Astrocyte of the spinal cord (primary cell): ENCODE measurements at places on chromosomes 2 and 18.

GRCh38 chr2:236576087-236576486 is 6.5 kb downstream of the ACKR3 start:
- no peak for DNase-seq

GRCh38 chr2:75523313-75524275 is 37.1 kb downstream of the EVA1A start:
- peak; percentile 88 for DNase-seq

DNA sequence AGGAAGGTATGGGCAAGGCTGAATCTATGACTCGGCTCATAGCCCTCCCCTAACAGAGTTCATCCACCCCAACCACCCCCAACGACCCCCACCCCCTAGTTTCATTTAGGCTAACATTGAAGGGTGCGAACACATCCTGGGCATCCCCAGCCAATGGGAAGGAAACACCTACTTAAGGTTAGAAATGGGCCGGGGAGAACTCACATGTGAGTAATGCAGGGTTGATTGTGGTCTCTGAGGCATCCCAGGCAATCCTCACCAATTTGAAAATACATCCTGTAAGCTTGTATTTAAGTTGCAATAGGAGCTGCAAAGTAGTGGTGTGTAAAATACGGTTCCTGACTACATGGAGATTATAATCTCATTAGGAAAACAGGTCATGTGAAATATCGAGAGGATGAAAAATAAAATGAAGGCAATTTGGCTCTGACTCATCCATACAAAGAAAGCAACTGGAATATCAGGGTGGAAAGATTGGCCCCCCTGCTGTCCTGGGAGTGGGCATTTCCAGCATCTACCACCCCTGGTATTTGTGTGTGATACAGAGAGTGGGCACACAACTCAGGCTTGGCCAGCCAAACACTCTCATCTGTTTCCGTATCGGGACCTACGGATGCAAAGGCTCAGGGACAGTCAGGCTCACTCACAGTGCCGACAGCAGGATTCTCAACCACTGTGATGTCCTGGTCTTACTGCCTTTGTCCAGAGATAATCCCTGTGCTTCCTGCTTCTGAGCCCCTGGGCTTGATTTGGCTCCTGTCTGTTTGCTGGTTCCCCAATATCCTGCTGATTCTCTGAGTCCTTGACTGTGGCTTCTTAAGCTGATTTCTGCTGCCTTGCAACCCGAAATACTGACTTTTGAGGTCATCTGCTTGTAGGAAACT is 90.0 kb upstream of the NCKAP5 start:
- DNase-seq, result peak; percentile 60

GRCh38 chr2:120260736-120261135 is 8.1 kb downstream of the RALB start:
- DNase-seq, result no peak

DNA sequence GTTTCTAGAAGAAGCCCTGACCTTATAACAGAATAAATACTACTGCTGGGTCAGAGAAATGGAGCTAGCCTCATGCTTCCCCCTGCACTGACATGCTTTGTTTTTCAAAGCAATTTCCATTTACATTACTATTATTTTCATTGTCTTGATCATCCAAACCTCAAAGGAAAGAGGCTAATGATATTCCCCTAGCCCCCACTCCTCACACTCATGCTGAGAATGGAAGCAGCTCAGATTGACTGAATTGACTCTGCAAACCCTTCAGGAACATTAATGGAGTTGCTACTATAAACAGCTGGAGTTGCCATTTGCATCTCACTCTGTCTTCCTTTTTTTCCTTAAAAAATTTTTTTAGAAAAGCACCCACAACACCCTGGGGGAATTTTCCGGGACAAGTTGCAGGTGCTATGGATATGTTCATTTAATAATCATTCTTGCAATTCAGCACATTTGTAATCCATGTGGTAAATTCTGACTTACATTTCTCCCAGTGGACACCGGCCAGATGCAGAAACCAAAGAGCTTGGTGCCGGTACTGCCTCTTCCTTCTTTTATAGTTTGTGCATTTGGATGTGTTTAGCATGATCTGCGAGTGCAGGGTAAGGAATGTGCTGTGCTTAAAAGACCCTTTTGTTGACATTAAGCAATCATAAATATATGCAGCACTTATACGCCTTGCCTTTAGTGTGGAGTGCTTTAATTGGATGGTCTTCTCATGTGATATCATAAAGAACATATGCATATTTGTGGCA is 103.3 kb upstream of the OSR1 start:
- no peak for DNase-seq

DNA sequence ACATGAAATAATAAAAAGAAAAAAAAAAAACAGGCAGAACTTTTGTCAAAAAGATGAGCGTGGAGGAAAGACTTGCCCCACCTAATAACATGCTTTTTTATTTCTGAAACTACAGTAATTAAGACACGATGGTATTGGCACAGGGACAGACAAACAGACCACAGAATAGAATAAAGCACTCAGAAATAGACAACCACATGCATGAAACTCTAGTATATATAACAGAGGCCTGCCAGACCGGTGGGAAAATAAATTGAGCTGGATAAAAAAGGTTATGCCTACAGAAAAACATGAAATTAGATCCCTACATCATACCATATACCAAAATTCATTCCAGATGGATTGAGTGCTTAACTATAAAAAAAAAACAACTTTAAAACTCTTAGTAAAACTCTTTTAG is 163.1 kb downstream of the NRP2 start:
- no peak for DNase-seq

GRCh38 chr2:10634495-10634894 is 55.3 kb downstream of the NOL10 start:
- DNase-seq, result no peak

DNA sequence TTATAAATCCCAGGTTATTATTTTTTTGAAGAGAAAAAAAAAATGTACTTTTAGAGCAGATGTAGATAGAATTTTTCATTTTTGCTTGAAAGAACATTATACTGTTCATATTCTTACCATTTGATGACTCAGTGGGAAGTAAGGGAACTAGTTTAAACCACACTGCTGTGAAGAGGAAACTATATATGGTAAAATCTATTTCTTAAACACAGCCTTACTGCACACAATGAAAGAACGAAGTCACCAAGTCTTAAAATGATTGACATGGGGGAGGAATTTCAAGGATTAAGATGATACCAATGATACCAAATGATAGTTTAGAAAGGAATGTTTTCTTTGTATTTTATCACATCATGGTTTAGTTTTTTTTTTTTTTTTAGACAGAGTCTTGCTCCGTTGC is 5.0 kb downstream of the ACTR2 start:
- peak; percentile 80 for DNase-seq

DNA sequence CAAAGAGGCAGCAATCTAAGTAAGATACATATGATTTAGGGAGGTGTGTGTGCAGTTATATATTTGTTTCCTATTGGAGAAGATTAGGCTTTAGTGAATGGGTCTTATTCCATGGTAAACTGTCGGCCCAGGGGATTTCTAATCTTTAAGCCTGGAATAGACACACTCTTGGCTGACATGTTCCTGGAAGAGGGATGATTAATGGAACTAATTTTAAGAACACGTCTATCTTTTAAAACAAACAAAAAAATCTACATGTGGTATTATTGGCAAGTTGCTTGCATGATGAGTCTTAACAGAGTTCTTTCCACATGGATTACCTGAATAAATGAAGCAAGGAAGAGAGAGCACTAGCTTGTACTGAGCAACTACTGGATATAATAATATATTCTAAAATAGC is 114.2 kb upstream of the NT5C1B start:
- DNase-seq, result no peak

DNA sequence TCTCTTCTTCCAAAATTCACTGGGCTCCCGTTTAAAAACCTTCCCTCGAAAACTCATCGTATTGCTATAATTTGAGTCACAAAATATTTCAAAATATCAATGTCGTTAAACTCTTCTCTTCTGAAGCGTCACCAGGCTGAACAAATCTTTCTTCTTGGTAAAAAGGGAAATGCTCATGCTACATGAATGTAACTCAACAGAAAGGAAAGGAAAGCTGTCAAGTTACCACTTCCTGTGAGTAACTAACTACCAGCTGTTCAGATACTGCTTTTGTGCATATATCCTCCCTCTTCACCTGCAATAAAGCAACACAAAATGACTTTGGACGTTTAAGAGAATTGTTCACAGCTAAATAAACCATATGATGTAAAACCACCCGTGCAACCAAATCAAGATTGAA is 95.4 kb downstream of the DOCK10 start:
- DNase-seq, result peak; percentile 82

- DNase-seq, result no peak
Measured at GRCh38 chr2:66156171-66156570, 278.8 kb upstream of the MEIS1 start.

GRCh38 chr2:31131871-31132270 is 6.4 kb downstream of the GALNT14 start:
- no peak for DNase-seq

GRCh38 chr2:84380875-84381274 is 78.2 kb downstream of the SUCLG1 start:
- DNase-seq, result no peak

DNA sequence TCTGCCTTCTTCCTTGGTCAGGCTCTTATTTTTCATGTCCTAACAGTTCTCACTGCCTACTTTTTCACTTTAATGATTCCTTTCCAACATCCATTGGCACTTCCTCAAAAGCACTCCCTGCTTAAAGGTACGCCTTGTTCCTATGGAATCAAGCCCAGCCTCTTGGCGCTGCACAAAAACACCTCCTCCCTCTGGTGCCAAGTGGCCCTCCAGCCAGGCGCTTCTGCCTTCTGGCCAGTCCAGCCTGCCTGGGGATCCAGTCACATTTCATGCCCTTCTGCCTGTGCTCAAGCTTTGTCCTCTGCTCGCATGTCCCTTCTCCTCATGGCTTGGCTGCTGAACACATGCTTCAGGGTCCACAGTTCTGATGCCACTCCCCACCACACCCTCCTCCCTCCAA is 6.3 kb downstream of the TPRKB start:
- DNase-seq, result no peak

DNA sequence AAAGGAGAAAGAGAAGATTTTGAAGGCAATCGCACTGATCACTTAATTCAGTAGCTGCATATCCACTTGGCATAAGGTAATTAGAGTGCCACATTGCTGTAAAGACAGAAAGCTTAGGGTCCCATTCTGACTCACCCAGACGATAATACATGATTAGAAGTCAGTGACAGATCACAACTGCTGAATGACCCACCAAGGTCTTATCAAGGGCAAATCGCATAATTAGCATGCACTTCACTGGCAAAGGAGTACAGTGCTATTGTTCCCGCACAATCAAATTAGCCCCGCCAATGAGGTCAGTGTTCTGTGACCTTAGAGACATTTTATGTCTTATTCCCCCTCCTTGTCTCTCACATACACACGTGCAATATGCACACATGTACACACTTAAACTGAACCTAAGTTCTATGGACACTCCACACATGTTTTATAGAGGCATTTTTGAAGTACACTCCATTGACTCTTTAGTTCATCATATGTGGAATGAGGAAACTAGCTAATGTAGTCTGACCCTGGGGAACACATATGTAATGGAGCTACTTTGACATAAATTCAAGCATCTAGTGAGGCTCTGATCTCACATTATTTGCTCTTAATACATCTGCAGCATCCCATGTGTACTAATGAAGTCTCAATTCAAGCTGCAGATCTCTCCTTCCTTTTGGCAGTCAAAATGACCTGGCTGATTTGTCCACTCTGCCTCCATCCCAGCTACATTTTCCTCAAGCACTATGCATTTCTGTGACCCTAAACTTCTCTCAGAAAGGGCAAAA is 673.8 kb upstream of the FANCL start:
- no peak for DNase-seq

GRCh38 chr2:171772373-171772772 is 85.1 kb downstream of the DYNC1I2 start:
- DNase-seq, result no peak

DNA sequence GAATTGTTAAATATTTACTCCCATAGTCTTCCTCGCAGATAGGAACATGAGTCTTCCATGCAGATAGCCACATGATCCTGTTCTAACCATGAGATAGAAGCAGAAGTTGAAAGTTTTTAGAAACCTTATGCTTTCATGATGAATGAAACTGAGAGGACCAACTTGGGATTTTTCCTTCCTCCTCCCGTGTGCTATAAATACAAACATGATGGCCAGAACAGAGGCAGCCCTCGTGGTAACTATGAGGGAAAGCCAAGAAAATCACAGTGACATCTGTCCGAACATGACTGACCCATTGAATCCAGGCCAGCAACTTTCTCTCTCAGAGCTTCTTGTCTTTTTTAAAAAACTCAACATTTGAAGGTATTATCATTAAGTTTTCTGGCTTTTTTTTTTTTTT is 78.5 kb downstream of the ACAA2 start:
- DNase-seq, result no peak

DNA sequence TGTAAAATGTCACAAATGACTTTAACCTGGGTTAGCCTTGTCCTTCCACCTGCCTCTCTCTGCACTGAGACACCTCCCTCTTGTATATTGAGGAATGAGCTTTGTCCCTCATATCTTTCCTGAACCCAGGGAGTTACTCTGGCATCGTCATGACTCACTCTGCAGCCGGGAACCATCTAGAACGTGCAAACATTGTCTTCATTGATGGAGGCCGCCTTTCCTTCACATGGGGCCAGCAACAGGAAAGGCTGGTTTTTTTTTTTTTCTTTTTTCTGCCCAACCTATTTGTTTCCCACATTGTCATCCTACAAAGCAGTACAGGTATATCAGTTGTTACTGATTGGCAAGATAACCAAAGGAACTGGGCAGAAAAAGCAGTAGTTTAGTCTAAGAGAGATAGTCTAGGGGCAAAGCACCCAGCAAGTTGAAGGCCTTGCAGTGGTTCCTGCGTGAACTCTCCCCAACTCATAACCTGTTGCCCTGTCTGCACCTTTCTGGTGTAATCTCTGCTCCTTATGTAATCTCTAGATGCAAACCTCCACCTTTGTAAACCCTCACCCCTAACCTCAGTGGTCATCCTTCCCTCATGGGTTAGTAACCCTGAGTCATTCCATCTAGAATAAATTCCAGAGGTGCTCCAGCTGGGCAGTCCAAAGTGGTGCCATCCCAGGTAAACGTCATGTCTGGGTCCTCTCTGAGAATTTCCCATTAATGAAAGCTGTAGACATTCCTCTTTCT is 38.3 kb downstream of the SLC40A1 start:
- DNase-seq, result no peak

- DNase-seq, result no peak
Measured at GRCh38 chr2:45445037-45445436, 166.0 kb downstream of the SRBD1 start.

DNA sequence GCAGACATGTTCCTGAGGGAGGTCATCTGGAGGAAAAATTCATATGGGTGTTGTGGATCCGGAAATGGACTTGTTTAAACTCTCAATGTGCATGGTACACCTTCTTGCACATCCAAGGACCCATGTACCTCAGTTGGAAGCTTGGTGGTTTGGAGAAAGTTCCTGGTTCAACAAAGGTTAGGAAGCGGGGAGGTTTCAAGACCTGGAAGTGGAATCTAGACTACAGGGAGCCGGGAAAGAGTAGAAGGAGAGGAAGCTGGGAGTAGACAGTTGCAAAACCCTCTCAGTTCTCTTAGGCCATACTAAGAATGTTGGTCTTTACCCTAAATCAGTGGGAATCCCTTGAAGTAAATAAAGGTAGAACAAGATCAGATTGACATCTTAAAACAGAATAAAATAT is 209.8 kb upstream of the SPOPL start:
- no peak for DNase-seq
